ENCODE measurements at places on chromosomes 6 and 20. TPM values are rescaled to one million over a fixed set of nuclear protein-coding genes. Genes with fewer than 3 reads are reported as not detected.

SAYSD1 gene
- 11.3 TPM for total RNA-seq

SLA2 gene
- 73.4 TPM for total RNA-seq

SNRPB2 gene
- total RNA-seq: 139 TPM

HIVEP1 gene
- 41.9 TPM for total RNA-seq

SUPT3H gene
- total RNA-seq: 14.4 TPM

HDGFL1 gene
- not detected for total RNA-seq

PARD6B gene
- total RNA-seq: 3.9 TPM

SRMS gene
- total RNA-seq: not detected
